ENCODE measurements at places on chromosomes 5 and 9.

- DNase-seq, result no peak
These were observed 6.9 kb downstream of the TSC1 start for GRCh38 chr9:132937463-132937901.

DNA sequence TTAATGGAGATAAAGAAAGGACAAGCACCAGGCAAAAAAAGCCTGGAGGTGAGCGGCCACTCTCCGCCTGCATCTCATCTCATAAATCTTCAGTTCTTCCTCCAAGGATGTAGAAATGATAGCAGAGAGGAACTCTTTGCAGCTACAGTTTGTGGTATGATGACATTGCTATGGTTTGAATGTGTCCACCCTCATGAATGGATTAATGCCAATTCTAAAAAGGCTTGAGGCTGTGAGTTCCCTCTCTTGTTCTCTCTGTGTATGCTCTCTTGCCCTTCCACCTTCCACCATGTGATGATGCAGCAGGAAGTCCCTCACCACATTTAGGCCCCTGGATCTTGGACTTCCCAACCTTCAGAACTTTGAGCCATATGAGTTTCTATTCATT, 126.4 kb downstream of the SPOCK1 start:
- no peak for DNase-seq

GRCh38 chr9:36949466-36949865, 84.6 kb downstream of the PAX5 start:
- no peak for DNase-seq

- DNase-seq, result no peak
These were observed 81.9 kb downstream of the MED27 start for GRCh38 chr9:131997779-131998178.

GRCh38 chr5:35990941-35991611, at the start of gene UGT3A1:
UGT3A1 (minus strand) TSS chr5:35991390; CDS start chr5:35991240, 150 bp downstream.
- DNase-seq, result no peak

DNA sequence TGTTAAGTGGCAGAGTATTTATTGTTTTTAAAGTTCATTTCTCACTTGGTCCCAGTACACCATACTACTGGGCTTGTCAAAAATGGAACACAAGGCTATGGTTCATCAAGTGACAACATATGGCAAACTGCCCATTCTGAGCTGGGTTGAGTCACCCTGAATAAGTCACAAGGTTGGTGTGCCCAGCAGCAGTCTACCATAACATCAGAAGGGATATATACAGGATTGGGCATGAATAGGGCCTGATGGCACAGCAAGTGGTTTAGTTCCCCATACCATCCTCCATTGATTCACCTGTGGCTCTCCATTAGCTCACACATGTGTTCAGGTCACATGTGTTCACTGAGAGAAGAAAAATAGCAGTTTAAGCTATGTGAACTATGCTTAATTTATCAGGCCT, 249.8 kb upstream of the PRDM9 start:
- no peak for DNase-seq

DNA sequence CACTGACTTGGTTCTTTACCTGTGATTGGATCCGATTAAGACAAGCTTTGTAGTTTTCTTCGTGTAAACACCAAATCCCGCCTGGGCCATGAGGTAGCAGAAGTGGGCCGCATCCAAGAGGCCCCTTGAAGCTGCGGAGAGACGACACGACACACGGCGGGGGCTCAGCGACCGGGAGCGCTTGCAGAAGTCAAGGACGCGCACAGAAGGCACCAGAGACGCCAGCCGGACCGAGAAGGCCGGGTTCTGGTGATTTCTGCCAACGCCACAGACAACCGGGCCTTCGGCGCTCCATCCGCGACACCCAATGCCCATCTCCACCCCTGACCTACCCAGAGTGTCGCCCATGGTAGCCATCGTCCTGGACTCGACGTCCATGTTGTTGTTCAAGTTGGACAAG, 19.8 kb upstream of the INPP5E start:
- DNase-seq, result no peak

GRCh38 chr9:76583256-76583655, 124.3 kb downstream of the GCNT1 start:
- DNase-seq, result no peak

All from effector CD4-positive, alpha-beta T cell (primary cell).